Mesangial cell (primary cell): ENCODE measurements at places on chromosomes 13 and 19. TPM values are rescaled to one million over a fixed set of nuclear protein-coding genes. Genes with fewer than 3 reads are reported as not detected.

NCCRP1 gene
- total RNA-seq, result 0.25 TPM in 1 of 2 replicates, not detected in the other

ZNF793 gene
- 1.1 and 3.3 TPM in 2 replicates for total RNA-seq

ZNF578 gene
- 0.16 and 1.4 TPM in 2 replicates for total RNA-seq

PIN1 gene
- 115 and 182 TPM in 2 replicates for total RNA-seq

MBD3L3 gene
- total RNA-seq, result not detected in 2 replicates

SPTBN4 gene
- total RNA-seq, result 0.38 and 0.49 TPM in 2 replicates
